Peyer's patch (tissue), 4 donors: ENCODE measurements at places on chromosomes 2 and 18. TPM values are rescaled to one million over a fixed set of nuclear protein-coding genes. Genes with fewer than 3 reads are reported as not detected.

Gene SEPTIN2
- 175 TPM for total RNA-seq

Gene IL1R1
- 34.6 TPM for total RNA-seq

Gene CDH7
- total RNA-seq: not detected

Gene CTNNA2
- total RNA-seq: not detected

Gene CKAP2L
- 2.0 TPM for total RNA-seq

Gene SALL3
- not detected for total RNA-seq

Gene EEF1B2
- 257 TPM for total RNA-seq

Gene NDUFB3
- 91.6 TPM for total RNA-seq

Gene CNTNAP5
- total RNA-seq: not detected

Gene PROC
- 1.6 TPM for total RNA-seq

Gene ASPRV1
- total RNA-seq: 4.1 TPM

Gene COL3A1
- 33.9 TPM for total RNA-seq

Gene UBXN4
- 66.3 TPM for total RNA-seq
